ENCODE measurements at places on chromosomes 12 and 14.

GRCh38 chr12:8483079-8483478, 27.3 kb downstream of the CLEC6A start:
- no peak for DNase-seq

DNA sequence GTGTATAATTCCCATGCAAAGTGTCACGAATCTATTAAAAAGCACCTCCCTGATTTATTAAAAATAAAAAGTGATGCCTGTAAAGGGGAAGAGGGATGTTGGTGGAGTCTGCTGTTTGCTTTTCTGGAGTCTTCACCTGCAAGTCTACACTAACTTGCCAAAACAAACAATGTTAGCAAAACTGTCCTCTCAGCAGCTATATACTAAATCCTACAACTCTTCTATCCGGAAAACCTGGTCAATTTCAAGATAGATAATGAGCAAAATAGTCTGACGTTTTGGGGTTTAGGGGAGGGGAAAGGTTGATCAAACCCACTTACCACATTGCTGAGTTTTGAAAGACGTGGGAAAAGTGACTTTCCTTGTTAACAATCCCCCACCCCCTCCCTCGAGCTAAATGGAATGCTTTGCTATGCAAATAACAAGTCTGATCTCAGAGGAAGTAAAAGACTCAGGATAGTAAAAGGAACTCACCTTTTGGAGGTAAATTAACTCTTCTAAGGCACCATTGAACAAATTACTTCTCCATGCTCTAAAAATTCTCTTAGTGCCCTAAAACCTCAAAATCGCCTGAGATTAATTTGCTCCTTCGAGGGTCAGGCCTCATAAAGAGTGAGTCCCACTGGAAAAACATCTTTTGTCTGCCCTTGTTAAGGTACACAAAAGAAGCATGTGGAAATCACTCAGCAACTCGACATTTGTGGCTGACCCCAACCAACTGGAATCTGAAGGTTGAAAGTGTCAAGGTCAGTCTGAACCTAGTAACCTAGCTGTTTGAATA, 13.5 kb downstream of the BMP4 start:
- DNase-seq = no peak

GRCh38 chr14:75286313-75286712, 7.7 kb downstream of the FOS start:
- DNase-seq = no peak

GRCh38 chr12:88188180-88188579, 46.1 kb downstream of the TMTC3 start:
- DNase-seq = no peak

DNA sequence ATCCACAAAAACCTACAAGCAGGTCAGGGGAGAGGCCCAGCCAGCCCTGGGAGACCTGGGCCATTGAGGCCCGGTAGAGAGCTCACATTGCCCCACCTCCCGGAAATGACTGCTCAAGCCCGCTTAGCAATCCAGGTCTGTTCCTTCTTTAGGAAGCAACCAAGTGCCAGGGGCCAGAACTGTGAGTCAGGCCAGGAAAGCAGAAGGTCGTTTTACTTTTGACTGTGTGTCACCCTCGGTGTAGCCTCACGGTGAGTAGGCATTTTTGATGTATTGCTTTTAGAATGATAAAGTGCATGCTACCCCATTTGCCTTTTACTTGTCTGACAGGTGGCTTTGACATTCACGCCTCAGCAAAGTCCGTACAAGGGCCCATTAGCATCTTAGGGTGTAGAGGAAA, 25.4 kb upstream of the PWP1 start:
- DNase-seq = no peak

DNA sequence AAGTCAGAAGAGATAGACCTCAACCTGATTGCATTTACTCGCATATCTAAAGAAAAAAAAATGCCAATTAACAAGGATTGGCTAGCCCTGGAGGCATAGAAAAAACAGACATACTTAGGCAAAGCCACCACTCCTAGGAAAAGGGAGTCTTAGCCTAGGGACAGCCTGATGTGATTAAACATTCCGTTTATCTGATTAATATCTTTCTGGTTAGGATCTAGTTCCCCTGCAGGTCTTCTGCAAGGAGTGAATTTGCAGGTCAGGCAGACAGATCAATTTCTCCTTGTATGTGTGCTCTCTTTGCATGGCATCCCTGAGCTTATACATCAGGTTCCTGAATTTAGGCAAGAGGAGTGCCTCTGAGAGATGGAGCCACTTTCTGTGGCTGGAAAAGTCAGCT, 70.5 kb downstream of the ESRRB start:
- DNase-seq = no peak

Data from effector memory CD8-positive, alpha-beta T cell (primary cell).